Urothelium cell line (cell line): ENCODE measurements at places on chromosomes 7 and 10.

- DNase-seq: peak; percentile 18
These were observed 550.6 kb downstream of the GLRX3 start for GRCh38 chr10:130686689-130687300.

GRCh38 chr10:43689955-43690771 lies 41.5 kb upstream of the ZNF32 start:
- peak; percentile 91 for DNase-seq

DNA sequence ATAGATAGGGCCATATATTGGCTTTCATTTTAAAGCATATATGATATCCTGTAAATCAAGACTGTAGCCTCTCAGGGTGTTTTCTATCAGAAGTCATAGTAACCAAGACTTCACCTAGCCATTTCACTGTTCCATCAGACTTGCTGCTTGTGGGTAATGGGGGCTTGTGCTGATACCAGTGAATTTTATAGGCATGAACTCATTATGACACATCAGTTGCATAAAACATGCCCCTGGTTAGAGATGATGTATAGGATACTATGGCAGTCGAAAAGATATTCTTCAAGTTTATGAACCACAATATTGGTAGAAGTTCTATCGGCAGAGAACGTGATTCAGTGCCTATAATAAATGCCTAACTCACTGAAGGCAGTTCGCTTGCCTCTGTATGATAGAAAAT lies 206.4 kb downstream of the ITGB1 start:
- DNase-seq: no peak

- peak; percentile 47 for DNase-seq
These were observed 17.2 kb upstream of the SLC26A4 start for GRCh38 chr7:107643407-107643806.

- DNase-seq: no peak
These were observed 3.1 kb upstream of the AIFM2 start for GRCh38 chr10:70135684-70136083.

DNA sequence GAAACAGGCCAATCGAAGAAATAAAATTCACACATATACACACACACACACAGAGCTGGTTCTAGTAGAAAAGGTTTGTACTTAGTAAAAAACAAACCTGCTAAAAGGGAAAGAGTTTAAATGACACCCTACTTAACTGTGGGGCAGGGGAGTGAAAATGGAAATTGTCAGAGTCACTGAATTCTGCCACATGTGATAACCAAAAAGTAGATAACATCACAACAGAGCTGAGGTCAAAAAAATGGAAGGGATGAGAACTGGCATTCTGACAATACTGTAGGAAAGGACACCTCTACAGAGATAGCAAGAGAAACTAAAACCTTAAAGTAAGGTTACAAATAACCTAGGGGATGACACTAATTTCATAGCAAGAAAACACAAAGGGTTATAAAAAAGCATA lies 74.6 kb downstream of the CACUL1 start:
- DNase-seq: no peak

DNA sequence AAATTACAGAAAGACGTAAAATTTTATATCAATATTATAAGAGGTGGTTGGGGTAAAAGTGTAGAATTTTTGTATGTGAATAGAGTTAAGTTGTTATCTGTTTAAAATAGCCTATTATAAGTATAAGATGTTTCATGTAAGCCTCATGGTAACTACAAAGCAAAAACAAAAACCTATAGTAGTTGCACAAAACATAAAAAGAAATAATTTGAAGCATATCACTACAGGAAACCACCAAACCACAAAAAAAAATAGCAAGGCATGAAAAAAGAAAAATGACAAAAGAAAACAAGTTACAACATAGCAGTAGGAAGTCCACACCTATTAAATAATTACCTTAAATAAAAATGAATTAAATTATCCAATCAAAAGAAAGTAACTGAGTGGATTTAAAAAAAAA lies 12.4 kb upstream of the GSTK1 start:
- no peak for DNase-seq

- DNase-seq: no peak
These were observed 94.9 kb upstream of the DLX6 start for GRCh38 chr7:96910486-96910885.

- no peak for DNase-seq
These were observed 173.2 kb downstream of the BUB3 start for GRCh38 chr10:123327450-123327849.

DNA sequence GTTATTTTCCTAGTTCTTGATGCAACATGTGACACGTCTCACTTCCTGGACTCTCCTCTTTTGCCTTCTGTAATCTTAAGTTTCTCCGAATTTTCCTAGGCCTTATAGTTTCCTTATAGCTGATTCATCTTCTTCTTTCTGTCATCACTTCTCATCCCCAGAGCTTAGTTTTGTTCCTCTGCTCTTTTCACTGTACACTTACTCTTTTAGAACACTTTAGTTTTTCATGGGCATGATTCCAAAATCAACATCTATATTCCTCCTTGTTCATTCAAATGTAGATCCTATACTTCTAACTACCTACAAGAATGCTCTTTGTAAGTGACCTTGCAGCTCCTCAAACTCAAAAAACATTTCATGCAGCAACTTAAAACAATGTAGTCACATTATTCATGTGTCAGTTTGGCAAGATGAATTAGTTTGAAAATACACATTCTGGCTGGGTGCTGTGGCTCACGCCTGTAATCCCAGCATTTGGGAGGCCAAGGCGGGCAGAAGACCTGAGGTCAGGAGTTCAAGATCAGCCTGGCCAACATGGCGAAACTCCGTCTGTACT lies 13.1 kb upstream of the SLC26A3 start:
- DNase-seq: no peak

GRCh38 chr10:45238896-45239295 lies 76.5 kb downstream of the OR13A1 start:
- no peak for DNase-seq

DNA sequence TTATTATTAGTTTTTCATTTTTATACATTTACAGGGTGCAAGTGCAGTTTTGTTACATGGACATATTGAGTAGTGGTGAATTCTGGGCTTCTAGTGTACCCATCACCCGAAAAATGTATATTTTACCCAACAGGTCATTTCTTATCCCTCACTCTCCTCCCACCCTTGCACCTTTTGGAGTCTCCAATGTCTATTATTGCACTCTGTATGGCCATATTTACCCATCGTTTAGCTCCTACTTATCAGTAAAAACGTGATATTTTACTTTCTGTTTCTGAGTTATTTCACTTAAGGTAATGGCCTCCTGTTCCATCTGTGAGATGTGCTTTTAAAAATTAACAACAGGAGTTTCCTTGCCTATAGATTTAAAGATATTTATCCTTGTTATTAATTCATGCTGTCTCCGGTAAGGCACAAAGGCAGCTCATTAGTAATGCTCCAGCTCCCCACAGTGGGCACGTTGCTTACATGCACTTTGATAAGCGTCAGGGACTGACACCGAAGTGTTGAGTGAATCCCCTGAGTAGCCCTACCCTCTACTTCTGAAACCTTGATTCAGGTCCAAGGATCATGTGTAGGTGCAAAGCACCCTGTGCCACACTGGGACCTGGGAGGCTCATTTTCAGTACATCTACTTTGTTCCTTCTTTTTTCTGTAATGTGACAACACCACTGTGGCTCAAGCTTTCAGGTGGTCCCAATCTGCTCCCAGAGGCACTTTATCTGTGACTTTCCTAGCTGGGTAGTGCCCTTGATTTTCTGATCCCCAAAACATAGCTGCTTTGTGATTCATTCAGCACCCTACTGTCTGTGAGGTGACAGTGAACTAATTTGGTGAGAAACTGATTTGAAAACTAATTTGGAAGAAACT lies 27.3 kb downstream of the HYAL4 start:
- peak; percentile 27 for DNase-seq

DNA sequence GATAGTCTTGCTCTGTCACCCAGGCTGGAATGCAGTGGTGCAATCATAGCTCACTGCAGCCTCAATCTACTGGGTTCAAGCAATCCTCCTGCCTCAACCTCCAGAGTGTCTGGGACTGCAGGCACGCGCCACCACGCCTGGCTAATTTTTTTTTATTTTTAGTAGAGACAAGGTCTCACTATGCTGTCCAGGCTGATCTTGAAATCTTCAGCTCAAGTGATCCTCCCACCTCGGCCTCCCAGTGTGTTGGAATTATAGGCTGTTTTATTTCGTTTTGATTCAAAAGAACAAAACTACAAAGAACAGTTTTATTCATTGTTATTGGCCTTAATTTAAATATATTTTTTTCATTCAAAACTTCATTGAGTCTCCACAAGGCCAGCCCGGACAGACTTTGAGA lies 109.8 kb upstream of the NFE2L3 start:
- DNase-seq: no peak

DNA sequence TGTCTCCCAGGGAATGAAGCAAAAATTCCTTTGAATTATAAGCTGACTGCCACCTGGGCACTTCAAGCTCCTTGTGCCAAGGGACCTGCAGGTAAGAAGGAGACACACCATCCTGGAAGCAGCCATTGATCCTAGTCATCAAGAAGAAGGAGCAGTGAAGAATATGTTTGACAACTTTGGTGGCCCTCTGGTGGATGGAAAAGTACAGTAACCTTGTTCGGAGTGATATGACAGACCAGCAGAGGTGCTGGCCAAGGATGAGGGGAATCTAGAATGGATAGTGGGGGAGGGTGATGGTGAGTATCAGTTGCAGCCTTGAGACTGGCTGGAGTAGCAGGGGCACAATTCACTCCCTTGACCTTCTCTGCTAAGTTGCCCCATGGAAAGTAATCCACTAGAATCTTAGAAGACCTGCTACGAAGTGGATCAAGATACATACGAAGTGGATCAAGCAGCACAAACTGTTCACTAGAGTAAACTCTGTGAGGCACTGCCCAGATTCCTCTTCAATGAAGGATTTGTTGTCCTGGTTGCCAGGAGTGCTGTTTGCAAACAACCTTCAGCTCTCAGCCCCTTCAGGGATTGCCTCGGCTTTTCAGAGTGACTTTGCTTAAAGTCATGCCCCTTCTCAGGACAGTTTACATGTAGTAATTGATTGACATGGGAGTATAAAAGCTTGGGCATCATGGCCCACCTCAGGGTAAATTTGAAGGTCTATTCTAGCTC lies 44.8 kb upstream of the ORC5 start:
- DNase-seq: peak; percentile 30

GRCh38 chr10:12243864-12244620 lies 48.1 kb downstream of the CDC123 start:
- no peak for DNase-seq

- no peak for DNase-seq
These were observed 692 bp downstream of the NEURL1 start for GRCh38 chr10:103493916-103494877.

DNA sequence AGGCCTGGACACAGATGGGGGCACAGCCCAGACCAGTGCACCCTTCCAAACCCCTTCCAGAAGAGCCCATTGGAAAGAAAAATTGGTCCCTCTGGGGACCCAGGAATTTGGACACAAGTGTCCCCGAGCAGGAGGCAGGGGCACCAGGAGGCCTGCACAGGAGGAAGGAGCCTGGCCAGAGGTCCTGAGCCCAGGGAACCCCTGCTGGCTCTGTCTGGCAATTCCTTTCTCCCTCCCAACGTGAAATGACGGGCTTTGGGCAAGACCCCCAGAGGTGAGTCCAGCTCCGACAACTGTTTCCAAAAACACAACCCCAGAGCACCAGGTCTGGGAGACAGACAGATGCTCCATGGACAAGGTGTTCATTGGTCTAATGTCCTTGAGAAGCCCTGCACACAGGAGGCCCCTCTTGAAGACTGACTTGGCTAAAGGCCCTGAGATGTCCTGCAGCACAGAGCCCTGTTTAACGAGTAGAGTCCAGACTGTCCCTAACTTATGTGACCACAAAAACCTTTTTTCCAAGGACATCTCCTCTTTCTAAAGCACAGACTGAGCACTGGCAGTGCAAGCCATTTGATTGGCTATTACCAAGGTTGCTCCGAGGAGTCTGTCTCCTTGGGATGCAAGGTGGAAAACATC lies 150.7 kb downstream of the OAT start:
- DNase-seq: no peak

DNA sequence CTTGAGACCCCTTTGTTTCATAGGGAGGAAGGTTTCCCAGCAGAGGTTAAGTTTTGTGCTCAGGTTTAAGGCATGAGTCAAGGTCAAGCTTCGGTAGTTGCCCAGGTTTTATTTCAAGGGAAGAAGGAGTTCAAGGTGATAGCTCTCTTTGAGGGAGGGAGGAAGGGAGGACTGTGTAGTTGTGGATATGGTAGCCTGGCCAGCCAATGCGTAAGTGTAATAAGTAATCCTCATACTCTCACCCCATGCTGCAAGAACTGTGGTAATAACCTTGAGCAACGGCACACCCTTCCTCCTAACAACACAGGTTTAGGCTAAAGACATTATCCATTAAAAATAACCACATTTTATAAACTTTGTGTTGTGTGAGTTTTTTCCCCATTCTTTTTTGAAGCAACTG lies 478.9 kb downstream of the KCNMA1 start:
- no peak for DNase-seq

DNA sequence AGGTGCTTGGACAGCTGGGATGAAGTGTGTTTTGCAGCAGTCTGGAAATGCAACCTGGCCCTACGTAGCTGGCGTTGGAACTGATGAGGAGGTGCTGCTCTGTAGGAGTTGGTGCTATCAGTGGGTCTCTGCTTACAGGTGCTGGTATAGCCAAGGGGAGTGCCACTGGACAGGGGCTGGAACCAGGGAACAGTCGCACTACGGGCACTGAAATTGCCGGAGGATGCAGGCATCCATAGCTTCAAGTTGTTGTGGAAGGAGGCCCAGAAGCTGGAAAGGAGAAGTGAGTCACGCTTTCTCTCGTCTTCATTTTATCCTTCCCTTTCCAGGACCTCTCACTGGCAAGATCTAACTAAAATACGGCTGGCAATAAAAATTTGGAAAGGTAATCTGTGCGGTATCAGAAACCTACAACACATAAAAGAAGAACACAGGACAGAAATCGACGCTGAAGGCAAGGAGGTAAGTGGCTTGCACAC lies 25.8 kb downstream of the MACC1 start:
- no peak for DNase-seq

GRCh38 chr10:50360077-50360850 lies 108.9 kb upstream of the ASAH2 start:
- no peak for DNase-seq

GRCh38 chr7:1288390-1288995 lies 55.8 kb downstream of the UNCX start:
- DNase-seq: no peak

DNA sequence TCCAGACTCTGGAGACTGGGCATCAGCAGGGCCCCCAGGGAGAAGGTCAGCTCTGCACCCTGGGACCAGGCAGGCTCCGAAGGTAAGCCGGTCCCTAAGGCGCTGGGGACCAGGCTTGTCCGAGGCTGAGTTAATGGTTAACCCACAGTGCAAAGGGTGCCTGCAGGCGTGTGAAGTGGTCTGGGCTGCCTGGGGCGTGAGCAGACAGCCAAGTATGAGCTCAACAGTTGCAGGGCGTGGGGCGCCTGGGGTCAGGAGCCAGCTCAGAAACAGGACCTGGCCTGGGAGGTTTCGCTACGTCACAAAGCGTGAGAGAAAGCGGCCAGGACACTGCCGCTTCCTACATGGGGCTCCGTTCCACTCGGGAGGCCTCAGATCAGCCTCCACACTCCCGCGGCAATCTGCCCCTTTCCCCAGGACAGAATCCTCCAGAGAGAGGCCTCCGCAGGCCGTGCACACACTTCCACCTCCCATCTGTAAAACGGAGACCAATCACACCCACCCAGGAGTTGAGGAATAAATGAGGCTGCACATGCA lies 16.0 kb downstream of the PDGFA start:
- DNase-seq: no peak
